Muscle of arm (tissue), 14 donors: ENCODE measurements at places on chromosomes 2 and 18. TPM values are rescaled to one million over a fixed set of nuclear protein-coding genes. Genes with fewer than 3 reads are reported as not detected.

DNA sequence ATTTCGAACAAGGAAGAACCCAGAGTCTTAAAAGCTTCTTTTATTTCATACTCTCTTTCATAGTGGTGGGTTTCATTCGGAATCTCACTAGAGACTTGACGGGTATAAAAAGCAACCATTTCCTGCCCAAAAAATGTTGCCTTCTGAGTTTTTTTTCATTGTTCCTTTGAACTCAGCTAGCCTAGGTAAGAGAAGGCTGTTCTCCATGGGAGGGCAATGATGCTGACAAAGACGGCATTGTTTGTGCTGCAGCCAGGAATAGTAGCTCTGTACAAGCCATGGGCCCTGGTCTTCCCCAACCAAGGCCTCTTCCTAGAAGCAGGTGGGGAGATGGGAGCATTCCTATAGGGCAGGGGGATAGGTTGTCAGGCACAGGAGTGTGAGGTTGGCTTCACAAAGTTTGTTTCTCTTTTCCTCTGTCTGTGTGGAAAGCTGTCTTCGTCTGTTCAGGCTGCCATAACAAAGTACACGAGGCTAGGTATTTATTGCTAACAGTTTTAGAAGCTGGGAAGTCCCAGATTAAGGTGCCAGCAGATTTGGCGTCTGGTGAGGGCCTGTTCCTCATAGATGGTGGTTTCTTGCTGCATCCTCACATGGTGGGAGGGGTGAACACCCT is 405.1 kb downstream of the NBAS start:
- no peak for DNase-seq

CENPA gene
- polyA plus RNA-seq = not detected

DNA sequence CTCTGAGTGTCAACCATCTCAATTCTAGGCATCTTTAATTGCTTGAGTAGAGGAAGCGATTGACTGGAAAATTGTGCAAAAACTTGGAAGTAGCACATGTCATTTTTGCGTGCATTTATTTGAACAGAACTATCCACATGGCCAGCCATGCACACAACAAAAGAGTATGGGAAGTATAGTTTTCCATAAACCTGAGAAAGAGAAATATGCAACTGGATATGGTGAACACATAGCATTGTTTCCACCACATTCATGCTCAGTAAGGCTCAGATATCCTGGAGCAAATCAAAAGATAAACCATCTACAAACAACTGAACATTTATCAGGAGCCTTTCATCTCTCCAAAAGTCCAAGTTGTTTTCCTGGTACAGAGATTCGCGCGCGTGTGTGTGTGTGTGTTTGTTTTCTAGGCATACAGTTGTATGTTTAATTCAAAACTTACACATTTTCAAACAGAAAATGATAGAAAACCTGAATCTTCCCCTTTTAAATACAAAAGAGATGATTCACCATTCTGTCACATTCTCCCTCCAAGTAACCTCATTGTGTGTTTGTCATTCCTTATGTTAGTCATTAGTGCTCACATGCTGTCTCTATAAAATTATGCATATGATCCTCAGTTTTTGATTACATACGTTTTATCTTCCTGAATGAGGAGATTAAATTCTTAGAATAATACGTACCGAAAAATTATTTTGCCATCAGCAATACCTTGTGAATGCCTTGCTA is 780.4 kb upstream of the NRXN1 start:
- no peak for DNase-seq

GRCh38 chr2:96946625-96947024 is 39.8 kb downstream of the FAM178B start:
- no peak for DNase-seq

DNA sequence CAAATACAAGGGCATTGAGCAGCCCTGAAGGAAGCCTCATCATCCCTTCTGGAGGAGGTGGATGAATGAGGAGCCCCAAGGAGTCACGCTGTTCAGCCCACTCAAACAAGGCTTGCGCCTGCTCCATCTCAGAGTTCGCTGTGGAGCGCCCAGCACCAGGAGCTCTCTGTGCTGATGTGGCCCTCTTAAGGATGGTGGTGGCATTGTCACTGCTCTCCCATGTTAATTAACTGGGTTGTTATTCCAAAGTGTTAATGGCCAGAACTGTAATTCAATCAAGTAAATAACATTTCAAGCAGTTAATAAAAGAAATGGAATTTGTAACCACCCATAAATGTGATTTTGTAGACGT is 726.0 kb upstream of the RAB6C start:
- DNase-seq = no peak

- DNase-seq = no peak
These were observed 107.1 kb upstream of the STK17B start for GRCh38 chr2:196278491-196278911.

DNA sequence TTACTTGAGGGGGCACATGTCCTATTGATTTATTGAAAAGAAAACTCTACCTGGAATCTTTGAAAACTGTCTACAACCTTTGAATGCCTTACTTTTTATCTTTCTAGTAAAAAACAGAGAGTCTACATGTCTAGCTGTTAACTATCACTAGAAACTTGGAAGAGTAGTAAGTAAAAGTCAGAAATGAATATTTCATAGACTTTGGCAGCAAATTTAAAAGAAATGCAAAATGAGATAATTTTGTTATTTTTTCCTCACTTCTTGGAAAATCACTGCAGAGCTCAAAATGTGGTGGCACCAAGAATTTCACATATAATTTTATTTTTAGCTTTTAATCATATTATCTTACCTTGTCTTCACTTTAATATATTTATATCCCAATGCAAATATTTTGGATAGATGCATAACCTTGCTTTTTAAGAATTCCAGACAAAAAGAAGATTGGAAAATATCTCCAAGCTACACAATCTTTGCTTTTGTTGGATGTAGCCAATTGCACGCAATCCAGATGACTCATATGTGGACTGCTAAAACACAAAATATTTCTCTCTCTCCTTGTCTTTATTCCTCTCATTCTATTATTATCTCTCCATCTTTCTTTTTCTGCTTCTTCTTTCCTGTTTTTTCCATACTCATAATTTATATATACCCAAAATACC is 92.2 kb upstream of the DSEL start:
- DNase-seq = peak; percentile 70

- DNase-seq = no peak
These were observed 40.0 kb downstream of the STEAP3 start for GRCh38 chr2:119263656-119264055.

TMEM37 gene
- polyA plus RNA-seq = 13.3 TPM

- DNase-seq = no peak
These were observed 19.6 kb upstream of the EPAS1 start for GRCh38 chr2:46277431-46278190.

- peak; percentile 20 for DNase-seq
These were observed 11.7 kb downstream of the PFN4 start for GRCh38 chr2:24111407-24111901.

DNA sequence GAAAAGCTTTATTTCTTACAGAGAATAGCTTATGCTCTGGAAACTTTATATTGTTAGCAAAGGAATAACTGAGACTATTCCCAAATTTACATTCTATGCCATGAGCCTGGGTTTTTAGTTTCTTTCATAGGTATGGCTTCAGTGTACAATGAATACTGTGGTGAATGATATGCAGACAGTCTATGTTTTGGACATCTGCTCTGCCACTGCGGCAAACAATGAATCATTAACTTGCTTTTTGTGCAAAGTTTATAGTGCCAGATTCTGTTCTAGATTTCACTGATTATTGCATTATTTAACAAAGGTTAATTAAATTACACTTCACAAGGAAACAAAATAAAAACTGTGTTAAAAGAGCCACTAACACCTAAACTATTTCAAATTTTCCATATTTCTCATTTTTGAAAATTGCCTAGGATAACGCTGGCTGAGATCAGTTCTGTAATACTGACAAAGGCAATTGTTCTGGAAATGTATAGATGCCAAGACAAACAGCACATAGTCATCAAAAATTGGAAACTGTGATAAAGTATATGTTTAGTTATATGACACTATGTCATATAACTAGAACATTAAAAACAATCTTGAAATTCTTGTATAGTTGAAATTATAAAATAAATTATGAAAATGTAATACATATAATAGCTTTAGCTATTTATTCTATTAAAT is 74.7 kb downstream of the ITSN2 start:
- no peak for DNase-seq

CASP10 gene
- polyA plus RNA-seq = not detected

DNA sequence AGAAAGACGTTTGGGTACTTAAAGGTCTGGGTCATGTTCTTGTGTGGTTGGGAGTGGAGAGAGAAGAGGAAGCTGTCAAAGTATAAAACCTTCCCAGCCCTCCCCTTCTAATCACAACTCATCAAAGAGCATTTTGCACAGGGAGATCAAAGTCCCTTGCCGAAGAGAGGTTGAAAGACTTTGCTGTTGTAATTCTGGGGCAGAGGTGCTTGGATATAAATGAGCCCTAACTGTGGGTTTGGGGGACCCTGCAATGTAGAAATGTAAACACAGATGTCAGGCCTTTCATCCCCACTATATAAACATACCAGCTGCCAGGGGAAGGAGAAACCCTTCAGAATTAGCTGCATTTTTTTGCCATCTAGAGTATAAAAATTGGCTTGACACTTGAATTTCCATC is 182.1 kb downstream of the ETAA1 start:
- no peak for DNase-seq

HRH4 gene
- not detected for polyA plus RNA-seq

- DNase-seq = no peak
These were observed 20.9 kb upstream of the TANK start for GRCh38 chr2:161139098-161139987.

KCNJ13 gene
- not detected for polyA plus RNA-seq

DNA sequence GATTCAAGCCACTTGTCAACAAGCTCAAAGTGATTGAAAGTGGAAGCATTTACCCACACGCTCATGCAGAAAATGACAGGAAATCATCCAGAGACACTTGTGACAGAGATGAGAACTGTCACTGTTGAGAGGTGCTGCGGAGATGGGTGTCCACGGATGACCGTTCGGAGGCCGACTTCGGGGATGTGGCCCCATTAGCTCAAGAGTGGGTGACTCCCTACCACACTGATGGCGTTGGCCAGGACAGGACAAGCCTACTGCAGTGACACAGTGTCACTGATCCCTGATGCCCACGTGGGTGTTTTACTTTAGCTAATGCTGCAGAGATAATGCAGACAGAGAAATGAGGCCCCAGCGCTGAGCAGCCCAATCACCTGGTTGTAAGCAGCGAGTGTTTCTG is 81.5 kb upstream of the YWHAQ start:
- no peak for DNase-seq

GRCh38 chr18:3074087-3074486 is 61.1 kb upstream of the LPIN2 start:
- DNase-seq = no peak

DNA sequence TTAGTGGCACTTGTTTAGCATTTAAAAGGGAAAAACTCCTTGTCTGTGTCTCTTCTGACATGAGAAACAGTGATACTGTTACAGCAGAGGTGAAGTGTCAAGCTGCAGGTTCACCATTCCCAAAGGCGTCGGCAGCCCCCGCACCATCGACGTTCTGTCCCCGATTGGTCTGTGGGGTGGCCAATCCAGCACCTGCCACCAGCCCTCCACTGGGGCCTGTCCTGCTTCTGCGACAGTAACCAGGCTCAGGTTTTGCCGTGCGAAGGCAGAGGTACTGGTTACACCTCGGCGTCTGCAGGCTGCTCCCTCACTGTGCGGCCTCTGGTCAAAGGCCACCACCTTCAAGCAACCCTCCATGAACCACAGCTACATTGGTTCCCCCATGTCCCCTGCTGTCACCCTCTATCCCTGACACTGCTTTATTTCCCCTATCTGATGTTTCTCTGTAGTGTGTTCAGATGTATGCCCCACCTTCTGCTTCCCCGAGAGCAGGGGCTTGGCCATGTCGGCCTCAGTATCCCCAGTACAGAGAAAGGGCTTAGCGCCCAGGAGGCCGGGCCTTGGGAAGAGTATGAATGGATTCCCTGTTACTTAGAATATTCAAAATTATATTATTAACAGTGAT is 8.6 kb upstream of the ESPNL start:
- no peak for DNase-seq

- peak; percentile 59 for DNase-seq
These were observed 308.9 kb downstream of the PDE11A start for GRCh38 chr2:177763531-177764265.

UCN gene
- not detected for polyA plus RNA-seq

- DNase-seq = peak; percentile 95
These were observed 9.0 kb upstream of the DSEL start for GRCh38 chr18:67525328-67526099.

DNA sequence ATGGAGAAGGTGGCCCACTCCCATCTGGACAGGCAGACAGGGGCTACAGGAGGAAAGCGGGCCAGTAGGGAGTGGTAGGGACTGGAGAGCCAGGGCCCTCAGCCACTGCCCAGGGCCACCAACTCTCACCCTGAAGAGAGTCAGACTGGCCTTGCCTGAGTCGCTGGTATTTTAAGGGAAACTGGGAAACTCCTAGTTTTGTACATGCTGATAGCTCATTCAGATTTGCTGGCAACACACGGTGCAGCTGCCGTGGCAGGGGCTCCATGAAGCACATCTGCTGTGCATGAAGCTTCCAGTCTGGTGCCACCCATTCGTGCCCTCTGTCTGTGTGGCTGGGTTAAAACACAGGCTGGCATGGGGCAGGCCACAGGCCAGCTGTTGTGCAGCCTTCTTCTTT is 137.3 kb upstream of the GLI2 start:
- no peak for DNase-seq

DNA sequence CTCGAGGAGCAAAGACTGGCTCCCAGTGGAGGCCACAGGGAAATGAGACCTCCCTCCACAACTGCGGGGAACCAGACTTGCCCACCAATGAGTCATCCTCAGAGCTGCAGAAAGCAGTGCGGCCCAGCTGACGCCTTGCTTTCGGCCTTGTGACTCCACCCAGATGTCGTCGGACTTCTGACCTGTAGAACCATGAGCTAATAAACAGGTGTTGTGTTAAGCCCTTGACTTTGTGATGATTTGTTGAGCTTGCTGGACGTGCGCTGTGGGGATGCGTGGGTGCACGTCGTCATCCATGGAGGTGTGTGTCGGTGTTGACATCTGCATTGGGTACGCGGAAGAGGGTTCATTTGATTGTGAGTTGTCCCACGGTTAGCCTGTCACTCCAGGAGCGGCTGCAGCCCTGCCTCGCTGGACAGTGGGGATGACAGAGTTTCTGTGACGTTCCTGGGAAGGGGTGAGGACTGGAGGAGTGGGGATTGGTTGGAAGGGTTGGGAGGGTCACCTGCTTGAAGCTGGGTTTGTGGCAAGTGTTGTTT is 154.1 kb downstream of the SH3BP4 start:
- DNase-seq = no peak

DNA sequence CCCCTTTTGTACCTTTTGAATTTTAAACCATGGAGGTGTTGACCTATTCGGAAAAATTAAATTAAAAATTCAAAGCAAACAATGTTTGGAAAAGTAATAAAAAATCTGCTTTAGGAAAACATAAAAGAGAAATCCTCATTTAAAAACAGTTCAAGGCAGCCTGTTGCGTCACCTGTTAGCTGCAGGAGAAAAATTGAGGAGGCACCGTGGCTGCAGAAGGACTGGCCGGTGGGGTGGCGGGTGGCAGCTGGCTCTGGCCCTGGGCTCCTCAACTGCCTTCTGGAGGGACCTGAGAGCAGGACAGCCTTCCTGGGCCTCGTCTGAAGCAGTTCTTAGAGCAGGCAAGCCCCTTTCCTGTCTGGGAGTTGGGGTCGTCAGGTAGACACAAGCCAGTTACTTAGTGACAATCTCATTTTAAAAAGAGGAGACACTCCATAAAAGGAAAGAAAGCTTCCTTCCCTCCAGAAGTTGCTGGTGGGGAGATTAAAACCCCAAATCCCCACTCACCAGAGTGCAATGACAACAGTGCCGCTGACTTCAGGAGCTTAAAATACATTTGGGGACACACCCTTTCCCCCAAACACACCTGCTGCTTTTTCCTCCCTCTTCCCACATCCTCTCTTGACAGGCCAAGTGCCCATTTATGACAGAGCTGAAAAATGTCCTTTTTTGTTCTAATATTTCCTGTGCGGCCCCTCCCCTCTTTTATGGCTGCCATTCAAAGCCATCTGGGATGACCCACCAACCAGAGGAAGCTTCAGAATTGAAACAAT is 9.7 kb downstream of the ZBTB7C start:
- no peak for DNase-seq
